Effector CD4-positive, alpha-beta T cell (primary cell): ENCODE measurements at places on chromosomes 6 and 20.

GRCh38 chr6:69398729-69399128 lies 398.1 kb downstream of the LMBRD1 start:
- DNase-seq: no peak

DNA sequence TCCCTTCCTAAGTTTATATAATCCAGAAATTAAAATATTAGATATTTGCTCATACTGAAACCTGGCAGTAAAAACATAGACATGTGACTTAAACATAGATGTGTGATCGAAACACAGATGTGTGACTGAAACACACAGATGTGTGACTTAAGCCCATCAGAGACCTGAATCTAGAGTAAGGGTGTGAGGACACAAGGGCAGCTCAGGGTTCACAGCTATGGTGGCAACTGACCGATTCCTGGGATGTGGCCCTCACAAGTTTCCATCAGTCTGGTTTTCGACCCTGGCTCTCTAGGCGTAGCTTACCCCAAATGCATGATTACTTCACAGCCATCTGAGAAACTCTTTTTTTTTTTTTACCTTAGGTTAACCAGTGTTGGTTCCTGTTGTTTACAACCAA lies 137.0 kb downstream of the NRN1 start:
- no peak for DNase-seq

- no peak for DNase-seq
Measured at GRCh38 chr20:45238139-45238538, 16.2 kb downstream of the SLPI start.

- DNase-seq: no peak
Measured at GRCh38 chr6:27237089-27237803, 10.3 kb upstream of the PRSS16 start.

DNA sequence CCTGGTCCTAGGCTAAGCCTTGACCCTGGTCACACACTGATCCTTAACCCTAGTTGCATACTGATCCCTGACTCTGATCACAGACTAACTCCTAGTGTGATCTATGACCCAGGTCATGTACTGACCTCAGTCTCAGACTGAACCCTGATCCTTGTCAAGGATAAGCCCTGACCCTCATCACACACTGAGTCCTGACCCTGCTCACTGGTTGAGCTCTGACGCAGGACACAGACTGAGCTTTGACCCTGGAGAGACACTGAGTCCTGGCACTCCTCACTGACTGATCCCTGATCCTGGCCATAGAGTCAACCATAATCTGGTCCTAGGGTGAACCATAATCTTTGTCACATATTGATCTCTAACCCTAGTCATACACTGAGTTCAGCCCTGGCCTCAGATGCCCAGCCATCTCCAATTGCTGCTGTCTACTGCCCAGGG lies 37.9 kb downstream of the KCNB1 start:
- DNase-seq: no peak

DNA sequence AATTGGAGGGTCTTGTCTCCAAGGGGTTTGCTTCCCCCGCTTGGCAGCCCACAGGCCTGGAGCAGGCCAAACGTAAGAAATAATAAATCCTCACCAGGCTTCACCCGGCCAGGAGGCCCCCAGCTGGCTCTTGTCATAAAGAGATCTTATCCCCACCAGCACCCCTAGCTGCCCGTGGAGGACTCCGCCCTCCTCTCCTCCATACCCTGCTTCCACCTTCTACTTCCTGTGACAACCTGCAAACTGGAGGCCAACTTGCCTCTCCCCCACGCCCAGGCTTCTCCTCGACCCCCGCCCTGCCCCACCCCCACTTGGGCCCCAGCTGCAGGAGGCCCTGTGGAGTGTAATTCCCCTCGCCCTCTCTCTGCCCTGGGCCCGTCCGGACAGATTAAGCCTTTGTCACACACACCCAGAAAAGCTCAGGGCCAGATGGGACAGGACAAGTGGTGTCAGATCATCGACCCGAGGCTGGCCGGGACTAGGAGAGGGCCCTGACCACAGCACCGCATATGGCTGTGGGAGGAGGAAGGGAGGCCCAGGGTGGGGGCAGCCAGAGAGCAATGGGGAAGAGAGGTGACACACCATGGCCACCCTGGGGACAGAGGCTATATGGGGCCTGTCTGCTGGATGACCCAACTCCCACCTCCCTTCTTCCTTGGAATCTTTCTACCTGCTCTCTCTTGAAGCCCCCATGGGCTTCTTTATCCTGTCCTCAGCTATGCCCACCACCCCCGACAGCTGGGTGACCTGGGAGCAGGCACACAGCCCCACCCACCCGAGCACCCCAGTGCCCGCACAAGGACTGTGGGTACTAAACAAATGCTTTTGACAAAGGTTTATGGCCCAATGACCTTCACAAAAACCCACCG lies 3.9 kb downstream of the NOL4L start:
- DNase-seq: no peak

DNA sequence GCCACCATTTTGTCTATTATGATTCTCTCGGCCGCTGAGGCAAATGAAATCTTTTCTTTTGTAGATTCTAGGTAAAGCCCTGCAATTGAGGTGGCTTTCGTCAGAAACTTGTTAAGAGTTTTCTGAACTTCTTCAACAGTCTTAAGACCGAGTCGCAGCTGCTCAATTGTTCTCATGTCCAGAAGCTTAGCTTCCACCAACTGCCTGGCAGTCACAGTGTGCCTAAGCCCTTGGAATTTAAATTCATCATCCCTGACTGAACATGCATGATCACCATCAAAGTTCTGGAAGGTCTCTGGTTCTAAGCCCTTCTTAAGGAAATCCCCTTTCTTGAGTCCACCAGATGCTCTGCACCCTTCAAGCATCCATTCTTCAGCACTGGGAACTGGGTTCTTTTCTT lies 25.7 kb downstream of the DST start:
- no peak for DNase-seq

DNA sequence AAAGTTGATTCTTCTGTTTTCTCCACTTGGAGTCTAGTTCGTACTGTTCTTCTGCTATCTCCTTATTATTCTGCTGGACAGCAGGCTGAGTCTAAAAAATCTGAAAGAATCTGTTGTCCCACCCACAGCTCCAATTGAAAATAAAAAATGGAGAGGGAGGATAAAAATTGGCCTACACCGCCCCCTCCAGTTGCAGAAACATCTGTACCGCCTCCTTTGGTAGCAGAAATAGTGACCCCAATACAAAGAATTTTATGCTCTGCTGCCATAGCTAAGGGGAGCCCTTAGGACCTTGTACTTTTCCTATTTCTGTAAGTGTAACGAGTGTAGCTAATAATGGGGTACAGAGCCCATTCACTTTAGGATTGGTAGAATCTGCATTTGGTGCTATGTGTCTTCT lies 4.9 kb upstream of the FKBP1A start:
- no peak for DNase-seq

DNA sequence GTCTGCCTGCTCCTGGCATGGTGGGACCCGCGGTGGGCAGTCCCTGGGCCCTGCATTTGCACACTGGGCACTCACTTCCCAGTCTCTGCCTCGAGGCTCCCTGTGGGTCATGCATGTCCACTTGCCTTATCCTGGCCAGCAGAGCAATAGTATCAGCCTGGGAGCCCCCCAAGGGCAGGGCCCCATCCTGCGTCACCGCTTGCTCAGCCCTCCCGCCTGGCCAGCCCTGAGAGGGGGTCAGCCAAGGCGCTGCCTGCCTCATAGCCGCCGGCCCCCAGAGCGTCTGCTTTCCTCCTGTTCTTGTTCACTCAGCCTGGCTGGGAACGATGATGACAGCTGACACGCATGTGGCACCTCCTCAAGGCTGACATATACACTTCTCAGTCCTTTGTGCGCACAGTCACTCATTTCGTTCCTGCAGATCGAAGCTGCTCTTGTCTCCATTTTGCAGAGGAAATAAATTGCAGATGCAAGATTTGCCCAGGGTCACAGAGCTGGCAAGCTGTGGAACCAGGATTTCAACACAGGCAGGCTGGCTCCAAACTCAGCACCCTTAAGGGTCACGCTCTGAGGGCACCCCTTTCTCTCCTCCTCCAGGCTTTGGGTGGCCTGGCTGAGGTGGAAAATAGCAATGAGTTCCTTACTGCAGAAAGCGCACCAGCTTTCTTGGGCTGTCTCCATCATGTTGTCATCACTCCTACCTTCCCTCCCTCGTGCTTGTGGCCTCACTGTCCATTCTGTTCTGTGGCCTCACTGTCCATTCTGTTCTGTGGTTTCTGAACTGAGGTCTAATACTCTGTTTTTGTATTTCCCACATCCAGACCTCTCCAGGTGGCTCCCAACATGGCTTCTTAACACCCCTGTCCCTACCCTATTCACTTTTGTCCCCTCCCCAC lies 17.2 kb downstream of the KCNK17 start:
- no peak for DNase-seq

GRCh38 chr6:17884498-17885478 lies 102.6 kb downstream of the KIF13A start:
- DNase-seq: no peak

GRCh38 chr20:57594092-57594951 lies 25.9 kb downstream of the ZBP1 start:
- DNase-seq: peak; percentile 55

- no peak for DNase-seq
Measured at GRCh38 chr20:38046572-38046971, 13.0 kb downstream of the RPRD1B start.

- no peak for DNase-seq
Measured at GRCh38 chr6:72968704-72969103, 256.6 kb downstream of the KHDC1L start.

DNA sequence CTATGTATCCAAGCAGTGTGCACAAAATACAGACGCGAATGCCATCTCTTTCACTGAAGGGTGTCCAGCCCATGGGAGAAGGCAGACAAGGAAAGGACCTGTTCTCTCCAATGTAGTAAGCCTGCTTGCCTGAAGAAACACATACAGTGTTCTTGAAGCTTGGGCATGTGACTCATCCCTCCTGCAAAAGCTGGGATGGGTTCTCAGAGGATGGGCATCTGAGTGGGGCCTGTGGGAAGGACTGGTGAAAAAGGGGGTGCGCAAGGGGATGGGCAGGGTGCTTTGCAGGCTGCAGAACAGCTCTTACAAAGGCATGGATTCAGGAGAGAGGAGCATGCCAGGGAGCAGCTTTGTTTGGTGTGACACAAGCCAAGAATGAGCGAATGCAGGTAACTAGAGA lies 128.1 kb downstream of the FYN start:
- DNase-seq: no peak

- DNase-seq: no peak
Measured at GRCh38 chr6:27810768-27811450, 101.3 kb downstream of the OR2B2 start.

GRCh38 chr20:34082232-34082887 lies 29.7 kb downstream of the EIF2S2 start:
- DNase-seq: no peak

- no peak for DNase-seq
Measured at GRCh38 chr20:10758446-10758845, 84.6 kb upstream of the JAG1 start.

- no peak for DNase-seq
Measured at GRCh38 chr6:26056583-26057350, 30.5 kb upstream of the HFE start.

GRCh38 chr6:21005816-21006570 lies 471.7 kb downstream of the CDKAL1 start:
- DNase-seq: no peak

- no peak for DNase-seq
Measured at GRCh38 chr6:22737331-22737730, 168.0 kb downstream of the HDGFL1 start.

DNA sequence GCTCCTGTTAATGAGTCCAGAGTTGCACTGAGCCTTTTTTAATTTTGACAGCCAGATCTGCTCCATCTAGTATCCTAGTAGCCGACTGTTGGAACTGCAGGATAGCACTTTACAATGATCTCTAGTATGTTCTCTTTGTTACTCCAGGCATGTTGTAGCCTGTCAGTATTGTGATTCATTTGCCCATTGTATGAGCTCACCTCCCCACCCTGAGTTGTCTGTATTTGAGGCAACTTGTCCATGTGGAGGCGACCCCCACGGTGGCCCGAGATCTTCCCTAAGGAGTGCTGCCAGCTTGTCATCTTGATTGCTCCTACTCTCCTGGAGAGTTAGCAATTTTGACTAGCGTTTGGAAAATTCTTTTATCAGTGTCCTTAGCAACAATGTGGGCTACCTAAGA lies 67.2 kb downstream of the DHX35 start:
- no peak for DNase-seq

DNA sequence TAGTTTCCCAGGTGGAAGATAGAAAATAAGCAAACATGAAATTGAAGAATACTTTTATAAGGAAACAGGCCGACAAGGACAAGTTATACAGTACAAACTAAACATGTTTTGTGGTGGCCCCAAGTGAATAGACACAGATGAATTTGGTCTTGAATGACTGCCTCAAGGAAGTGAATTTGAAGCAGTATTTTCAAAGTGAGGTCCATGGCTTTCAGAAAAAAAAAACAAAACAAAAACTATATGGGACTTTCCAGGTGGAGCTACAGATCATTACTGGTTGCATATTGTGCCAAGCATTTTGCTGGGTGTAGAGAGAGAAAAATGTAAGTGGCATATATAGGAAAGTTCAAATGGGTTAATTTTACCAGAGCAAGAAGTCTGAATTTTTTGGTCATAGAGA lies 68.8 kb downstream of the CYB5R4 start:
- DNase-seq: no peak

GRCh38 chr6:23414051-23414445 lies 712.0 kb upstream of the NRSN1 start:
- DNase-seq: no peak

GRCh38 chr6:124400261-124400999 lies 561.8 kb upstream of the RNF217 start:
- DNase-seq: no peak

DNA sequence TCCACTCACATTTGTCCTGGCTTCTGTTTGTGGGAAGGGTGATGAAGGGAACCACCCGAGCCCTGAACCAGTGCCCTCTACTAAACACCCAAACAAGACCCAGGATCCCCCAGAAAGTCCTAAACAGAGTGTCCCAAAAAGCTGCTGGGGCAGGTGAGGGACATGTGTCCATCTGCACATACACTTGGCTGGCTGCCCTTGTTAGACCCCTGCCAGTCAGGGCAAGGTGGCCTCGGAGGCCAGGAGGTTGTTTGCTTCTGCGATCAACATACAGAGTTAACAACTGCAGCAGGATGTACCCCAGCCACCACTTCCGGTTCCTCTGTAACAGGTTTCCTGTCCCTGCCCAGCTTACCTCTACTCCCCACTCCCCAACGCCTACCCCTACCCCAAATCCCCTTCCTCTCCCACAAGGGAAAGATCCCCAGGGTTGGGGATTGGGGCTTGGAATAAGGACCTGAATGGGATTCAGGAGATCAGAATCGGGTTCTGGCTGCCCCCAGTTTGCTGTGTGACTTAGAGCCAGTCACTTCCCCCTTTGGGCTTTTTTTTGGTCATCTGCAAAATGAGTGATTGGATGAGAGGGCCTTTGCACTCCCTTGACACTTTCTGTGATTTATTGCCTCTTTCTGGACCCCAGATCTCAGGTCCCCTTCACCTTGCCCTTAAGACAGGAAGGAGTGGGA lies 13.9 kb downstream of the DEF6 start:
- peak; percentile 35 for DNase-seq

GRCh38 chr20:19920381-19921138 lies 96.6 kb upstream of the NAA20 start:
- no peak for DNase-seq

GRCh38 chr20:3798373-3798768 lies 2.3 kb downstream of the CDC25B start:
- DNase-seq: no peak

- DNase-seq: no peak
Measured at GRCh38 chr6:62746968-62747367, 460.9 kb upstream of the KHDRBS2 start.

GRCh38 chr6:31661262-31662123 lies 915 bp upstream of the C6orf47 start:
- DNase-seq: no peak

- no peak for DNase-seq
Measured at GRCh38 chr6:124434421-124434820, 527.8 kb upstream of the RNF217 start.

GRCh38 chr20:10828180-10828579 lies 154.4 kb upstream of the JAG1 start:
- DNase-seq: no peak
